ENCODE measurements at places on chromosomes 13 and 19. TPM values are rescaled to one million over a fixed set of nuclear protein-coding genes. Genes with fewer than 3 reads are reported as not detected.

Gene CFAP97D2
- polyA plus RNA-seq = 3.0 TPM

Gene MBD3L5
- not detected for polyA plus RNA-seq

Gene ZNF446
- polyA plus RNA-seq = 20.6 TPM

GRCh38 chr13:31951215-31951678 lies 80.3 kb upstream of the FRY start:
- DNase-seq = no peak

GRCh38 chr13:39655041-39655568 lies 357 bp upstream of the COG6 start:
- no peak for DNase-seq

DNA sequence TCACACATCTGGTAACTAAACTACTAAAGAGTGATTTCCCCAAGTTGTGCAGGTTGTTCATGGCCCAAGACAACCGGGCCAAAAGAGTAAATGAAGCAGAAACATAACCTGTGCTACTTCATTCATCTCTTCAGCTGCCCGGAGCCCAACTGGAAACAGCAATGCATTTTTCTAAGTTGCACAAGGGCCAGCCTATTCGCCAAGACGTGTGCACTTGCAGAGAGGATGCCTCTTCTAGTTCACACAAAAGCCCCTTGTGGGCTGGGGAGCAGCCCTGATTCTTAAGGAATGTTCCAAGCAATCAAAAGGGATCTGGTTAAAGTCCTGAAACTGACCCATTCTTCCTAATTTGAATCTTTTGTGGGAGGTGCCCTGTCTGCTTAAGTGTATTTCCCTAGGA lies 275.8 kb downstream of the SHISA2 start:
- peak; percentile 64 for DNase-seq

GRCh38 chr13:110485604-110486003 lies 75.9 kb downstream of the RAB20 start:
- DNase-seq = no peak
